ENCODE measurements at places on chromosomes 5 and 9.

GRCh38 chr9:73076970-73077369 is 74.7 kb upstream of the ANXA1 start:
- DNase-seq: no peak

GRCh38 chr5:91706785-91707520 is 323.8 kb upstream of the ARRDC3 start:
- no peak for DNase-seq

DNA sequence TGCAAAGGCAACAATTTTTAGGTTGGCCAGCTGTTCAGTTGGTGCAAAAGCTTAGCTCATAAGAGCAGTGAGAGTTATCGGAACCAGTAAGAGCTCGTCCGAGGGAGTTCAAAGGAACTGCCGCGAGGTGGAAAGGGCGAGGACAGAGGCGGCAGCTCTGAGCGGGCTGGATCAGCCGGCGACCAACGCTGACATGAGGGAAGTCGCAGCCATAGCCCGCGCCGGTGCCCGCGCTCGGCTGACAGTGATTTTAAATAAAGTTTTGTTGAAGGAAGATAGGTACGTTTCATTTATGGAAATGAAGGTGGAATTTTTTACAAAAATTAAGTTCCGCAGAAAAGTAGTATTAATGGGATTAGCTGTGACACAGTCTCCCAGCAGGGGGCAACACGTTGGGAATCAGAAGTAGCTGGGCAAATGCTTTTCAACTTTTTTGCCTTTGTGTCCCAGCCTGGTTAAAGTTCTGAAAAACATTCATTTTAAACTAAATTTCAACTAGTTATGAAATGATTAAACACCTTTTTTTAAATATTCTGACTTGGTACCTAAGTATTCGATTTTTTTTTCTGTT is 43.2 kb downstream of the FBXO4 start:
- DNase-seq: no peak

GRCh38 chr9:95977371-95977770 is 101.9 kb downstream of the ERCC6L2 start:
- DNase-seq: no peak

- DNase-seq: no peak
These were observed 216.6 kb downstream of the SLC12A2 start for GRCh38 chr5:128300181-128300580.

DNA sequence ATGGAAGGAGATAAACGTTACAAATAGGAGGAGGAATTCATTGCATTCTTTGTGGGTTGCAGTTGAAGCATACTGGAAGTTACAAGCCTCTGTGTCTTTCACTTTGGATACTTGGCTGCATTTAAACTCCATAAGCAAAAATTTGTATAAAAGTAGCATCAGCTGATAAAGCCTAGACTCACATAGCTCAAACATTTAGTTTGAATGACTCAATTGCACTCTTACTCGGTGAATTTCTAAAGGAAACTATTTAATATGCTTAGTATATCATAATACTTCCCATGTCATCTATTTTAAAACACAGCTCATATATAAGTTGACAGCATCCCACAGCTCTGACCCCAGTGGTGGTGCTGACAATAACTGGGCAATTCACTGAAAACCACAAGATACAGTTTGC is 596.6 kb upstream of the ZNF608 start:
- no peak for DNase-seq

DNA sequence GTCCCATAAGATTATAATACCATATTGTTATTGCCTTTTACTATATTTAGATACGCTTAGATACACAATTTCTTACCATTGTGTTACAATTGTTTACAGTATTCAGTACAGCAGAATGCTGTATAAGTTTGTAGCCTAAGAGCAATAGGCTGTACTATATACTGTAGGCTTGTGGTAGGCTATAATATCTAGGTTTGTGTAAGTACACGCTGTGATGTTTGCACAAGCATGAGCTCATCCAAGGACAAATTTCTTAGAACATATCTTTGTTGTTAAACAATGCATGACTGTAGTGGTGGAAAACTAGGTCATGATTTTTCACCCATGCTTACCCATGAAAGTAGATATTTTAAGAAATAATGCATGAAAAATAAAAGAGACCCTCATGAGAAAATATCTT is 509.4 kb upstream of the CDH18 start:
- DNase-seq: no peak

- no peak for DNase-seq
These were observed 295.1 kb downstream of the CDK5RAP2 start for GRCh38 chr9:120284821-120285220.

- no peak for DNase-seq
These were observed 133.5 kb downstream of the CD180 start for GRCh38 chr5:67063055-67063454.

- DNase-seq: no peak
These were observed 724 bp downstream of the MACROH2A1 start for GRCh38 chr5:135398160-135398854.

DNA sequence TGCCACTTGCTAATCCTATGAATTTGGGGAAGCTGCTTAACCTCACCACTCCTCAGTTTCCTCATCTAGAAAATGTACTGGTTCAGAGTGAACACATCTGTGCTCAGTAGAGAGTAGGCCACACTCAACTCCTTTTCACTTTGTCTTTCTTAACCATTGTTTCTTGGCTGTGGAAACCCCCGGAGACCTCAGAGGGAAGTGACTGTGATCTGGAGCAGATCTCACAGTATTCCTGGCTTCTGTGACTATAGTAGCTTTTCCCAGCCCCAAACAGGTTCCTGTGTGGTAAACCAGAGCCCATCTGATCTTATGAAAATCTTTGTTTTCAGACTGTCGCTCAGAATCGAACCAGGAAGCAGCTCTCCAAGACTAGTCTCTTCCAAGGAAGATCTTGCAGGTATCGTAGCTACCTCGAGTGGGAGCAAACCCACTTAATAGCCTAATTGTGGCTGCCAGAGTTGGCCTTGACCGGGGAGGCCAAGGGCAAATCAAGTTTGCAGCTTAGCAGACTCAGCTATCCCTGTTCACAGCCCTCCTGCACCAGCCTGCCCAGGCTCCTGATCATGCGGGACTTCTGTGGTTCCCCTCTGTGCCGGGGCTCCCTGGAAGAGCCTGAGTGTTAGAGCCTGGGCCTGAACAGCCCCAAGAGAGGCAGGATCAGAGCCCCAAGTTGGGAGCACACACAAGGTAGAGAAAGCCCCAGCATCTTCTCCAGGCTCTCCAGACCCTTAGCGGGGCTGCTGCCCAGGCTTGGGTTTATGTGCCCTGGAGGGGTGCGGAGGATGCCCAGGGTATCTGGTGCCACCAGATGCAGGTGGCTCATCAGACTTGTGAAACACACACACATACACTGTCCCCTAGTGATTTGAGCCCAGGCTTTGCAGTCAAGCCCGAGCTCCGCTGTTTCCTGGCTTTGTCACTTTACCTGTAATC is 52.2 kb upstream of the ANGPTL2 start:
- DNase-seq: no peak

DNA sequence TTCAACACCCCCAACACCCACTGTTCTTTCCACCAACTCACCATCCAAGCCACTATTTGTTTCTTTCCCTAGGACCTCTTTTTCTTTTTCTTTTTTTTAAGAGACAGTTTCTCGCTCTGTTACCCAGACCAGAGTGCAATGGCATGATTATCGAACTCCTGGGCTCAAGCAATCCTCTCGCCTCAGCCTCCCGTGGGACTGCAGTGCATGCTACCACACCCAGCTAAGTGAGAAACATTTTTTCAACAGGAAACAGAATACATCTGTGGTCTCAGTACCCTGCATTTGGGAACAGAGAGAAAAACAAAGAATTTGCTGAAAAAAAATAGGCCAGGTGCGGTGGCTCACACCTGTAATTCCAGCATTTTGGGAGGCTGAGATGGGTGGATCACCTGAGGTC is 24.6 kb downstream of the B4GALT1 start:
- DNase-seq: no peak

DNA sequence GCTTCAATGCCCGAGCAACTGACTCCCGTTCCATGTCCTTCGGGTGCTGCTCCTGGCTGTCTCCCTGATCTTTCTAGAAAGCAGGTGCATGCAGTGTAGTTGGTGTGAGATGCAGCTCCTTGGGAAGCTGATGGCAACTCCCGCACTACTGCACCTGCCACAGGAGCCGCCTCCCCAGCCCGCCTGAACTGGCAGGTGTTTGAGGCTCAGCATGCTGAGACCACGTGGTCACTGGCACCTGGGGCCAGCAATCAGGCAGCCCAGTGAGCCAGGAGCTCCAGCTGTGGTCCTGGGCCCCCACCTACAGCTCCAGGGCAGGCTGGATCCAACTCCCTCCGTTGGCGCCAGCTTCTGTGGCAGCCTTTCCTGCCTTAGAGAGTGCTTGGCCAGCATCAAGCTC is 111.5 kb downstream of the ICE1 start:
- DNase-seq: no peak

- DNase-seq: no peak
These were observed 61.5 kb downstream of the UBE2QL1 start for GRCh38 chr5:6510132-6510531.

GRCh38 chr9:98449871-98450270 is 194.4 kb upstream of the TBC1D2 start:
- DNase-seq: no peak

DNA sequence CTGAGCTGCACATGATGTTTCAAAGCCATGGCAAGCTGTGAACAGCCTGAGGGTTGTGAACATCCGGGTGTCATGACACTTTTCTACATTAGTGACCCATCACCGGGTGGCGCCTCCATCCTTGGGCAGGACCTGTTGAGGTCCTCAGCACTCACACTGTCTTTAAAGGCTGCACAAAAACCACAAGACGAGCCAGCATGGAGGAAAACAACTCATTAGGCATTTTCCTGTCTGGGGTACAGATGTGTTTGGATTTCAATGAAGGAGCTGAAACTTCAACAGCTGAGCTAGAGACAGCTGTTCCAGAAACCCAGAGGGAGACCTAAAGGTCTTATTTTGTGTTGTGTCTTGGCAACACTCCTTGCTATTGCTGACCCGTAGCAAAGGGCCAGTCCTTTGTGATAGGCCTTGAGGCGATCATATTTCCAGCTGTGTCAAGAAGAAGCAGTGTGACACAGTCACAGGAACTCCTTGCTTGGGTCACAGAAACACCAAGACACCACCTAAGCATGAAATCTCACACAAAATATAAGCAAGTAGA is 151.8 kb upstream of the VLDLR start:
- DNase-seq: no peak

GRCh38 chr9:33133186-33133585 is 34.0 kb downstream of the B4GALT1 start:
- DNase-seq: no peak

DNA sequence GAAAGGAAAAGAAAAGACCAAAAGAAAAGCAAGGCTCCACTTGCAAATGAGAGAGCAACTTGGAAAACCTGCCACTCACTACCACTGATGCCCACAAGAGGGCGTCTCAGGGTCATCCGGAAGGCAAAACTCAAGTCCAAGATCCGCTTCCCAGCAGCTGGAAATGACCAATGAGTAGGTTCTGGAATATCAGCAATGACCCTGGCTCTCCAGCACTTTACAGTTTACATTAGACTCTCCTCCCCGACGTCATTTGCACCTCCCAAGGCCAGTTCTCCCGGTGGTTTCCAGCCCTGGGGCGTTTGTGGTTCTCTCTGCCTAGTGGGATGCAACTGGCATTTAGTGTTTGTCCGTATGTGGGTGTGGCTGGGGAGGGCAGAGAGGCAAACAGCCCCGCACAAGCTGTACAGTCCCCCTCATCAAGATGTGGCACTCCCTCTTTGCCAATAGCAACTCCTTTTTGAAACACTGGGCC is 193.8 kb upstream of the ZNF618 start:
- DNase-seq: peak; percentile 47

GRCh38 chr9:84002344-84002743 is 21.7 kb downstream of the RMI1 start:
- DNase-seq: no peak

DNA sequence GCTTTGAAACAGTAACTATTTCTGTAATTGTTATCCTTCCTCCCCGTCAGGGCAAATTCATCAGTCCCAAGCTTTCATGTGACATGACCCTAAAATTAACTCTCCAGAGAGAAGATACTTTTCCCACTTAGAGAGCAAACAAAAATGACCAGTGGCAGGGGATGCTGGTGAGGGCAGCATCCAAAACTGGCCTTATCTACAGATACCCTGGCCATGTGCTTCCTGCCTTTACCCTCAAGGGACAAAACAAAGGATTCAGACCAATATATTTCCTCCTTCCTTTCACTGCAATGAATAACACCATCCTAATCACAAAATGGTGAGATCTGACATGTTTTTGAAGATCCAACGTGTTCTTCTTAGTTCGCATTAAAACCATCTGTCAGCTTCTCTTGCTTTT is 267.2 kb downstream of the MAN2A1 start:
- DNase-seq: no peak

Data from BJ (cell line).